ENCODE measurements at places on chromosomes 13 and 19. TPM values are rescaled to one million over a fixed set of nuclear protein-coding genes. Genes with fewer than 3 reads are reported as not detected.

The MAST1 gene
- total RNA-seq: 0.20 TPM

The KLHL26 gene
- total RNA-seq: 2.3 TPM

The SOX1 gene
- not detected for total RNA-seq

The ZNF442 gene
- 4.2 TPM for total RNA-seq

The KMT2B gene
- 4.2 TPM for total RNA-seq

The JSRP1 gene
- total RNA-seq: not detected

The CALR gene
- total RNA-seq: 962 TPM

The ZNF540 gene
- total RNA-seq: 0.45 TPM

The MARCHF2 gene
- 186 TPM for total RNA-seq

The ANGPTL4 gene
- total RNA-seq: 17.2 TPM

The PPM1N gene
- total RNA-seq: 1.0 TPM

The ZNF850 gene
- total RNA-seq: 3.1 TPM

The NLRP5 gene
- not detected for total RNA-seq

The TMPRSS9 gene
- total RNA-seq: not detected

The LIM2 gene
- total RNA-seq: not detected

The LILRB5 gene
- total RNA-seq: not detected

The ZNF524 gene
- 9.3 TPM for total RNA-seq

The GPALPP1 gene
- 22.1 TPM for total RNA-seq

The CCDC8 gene
- total RNA-seq: 14.1 TPM

The GPC5 gene
- not detected for total RNA-seq

The ZNF563 gene
- total RNA-seq: 12.8 TPM

The HRC gene
- not detected for total RNA-seq

The DCLK1 gene
- 12.2 TPM for total RNA-seq

The CERS1 gene
- 1.0 TPM for total RNA-seq

The MUC16 gene
- 1.0 TPM for total RNA-seq

The ZSCAN4 gene
- not detected for total RNA-seq

The ATF5 gene
- 8.7 TPM for total RNA-seq

The ZNF525 gene
- total RNA-seq: 10.2 TPM

The ZNF527 gene
- 8.1 TPM for total RNA-seq

The NOVA2 gene
- not detected for total RNA-seq

The MEDAG gene
- total RNA-seq: 0.17 TPM

The NCAN gene
- total RNA-seq: not detected

The ZNF85 gene
- total RNA-seq: 1.2 TPM

The HSD17B14 gene
- total RNA-seq: 1.7 TPM

The CGB1 gene
- not detected for total RNA-seq

The ZNF100 gene
- 7.7 TPM for total RNA-seq

The NAPSA gene
- total RNA-seq: 15.2 TPM

The ZNF439 gene
- 12.9 TPM for total RNA-seq

The CGB8 gene
- not detected for total RNA-seq

The CHST8 gene
- not detected for total RNA-seq

The GPR180 gene
- total RNA-seq: 16.1 TPM

The UQCR11 gene
- 48.3 TPM for total RNA-seq

The CALM3 gene
- 302 TPM for total RNA-seq

The SLC10A2 gene
- total RNA-seq: not detected

The U2AF1L4 gene
- total RNA-seq: 7.2 TPM

The CILP2 gene
- total RNA-seq: 0.60 TPM

The SIGLEC5 gene
- total RNA-seq: not detected

Data from renal cortical epithelial cell (primary cell).